Activated effector memory CD4-positive, alpha-beta T cell treated with anti-CD3 and anti-CD28 coated beads, Interleukin-2, amount 50 U/mL, for 16 hours (primary cell): ENCODE measurements at places on chromosomes 1 and 21.

- no peak for DNase-seq
Observed at GRCh38 chr21:32136546-32136945, 142.3 kb downstream of the MIS18A start.

GRCh38 chr1:112075566-112075965, 86.1 kb upstream of the KCND3 start:
- no peak for DNase-seq

GRCh38 chr1:21814241-21814918, 2.3 kb downstream of the LDLRAD2 start:
- no peak for DNase-seq

GRCh38 chr1:93824834-93825233, 54.2 kb downstream of the DNTTIP2 start:
- DNase-seq: no peak
